ENCODE measurements at places on chromosomes 5 and 9. TPM values are rescaled to one million over a fixed set of nuclear protein-coding genes. Genes with fewer than 3 reads are reported as not detected.

- DNase-seq = no peak
These were observed 64.8 kb downstream of the SHB start for GRCh38 chr9:38003946-38004808.

Gene AGXT2
- total RNA-seq = not detected

GRCh38 chr5:136043968-136044610 lies 15.3 kb downstream of the TGFBI start:
- DNase-seq = no peak

- DNase-seq = no peak
These were observed 26.9 kb downstream of the ZNF484 start for GRCh38 chr9:92850898-92851297.

Gene OSMR
- not detected for total RNA-seq

Gene GABRA1
- not detected for total RNA-seq

- no peak for DNase-seq
These were observed 49.5 kb downstream of the ADAMTS2 start for GRCh38 chr5:179295778-179296149.

Gene TSSK1B
- not detected for total RNA-seq

DNA sequence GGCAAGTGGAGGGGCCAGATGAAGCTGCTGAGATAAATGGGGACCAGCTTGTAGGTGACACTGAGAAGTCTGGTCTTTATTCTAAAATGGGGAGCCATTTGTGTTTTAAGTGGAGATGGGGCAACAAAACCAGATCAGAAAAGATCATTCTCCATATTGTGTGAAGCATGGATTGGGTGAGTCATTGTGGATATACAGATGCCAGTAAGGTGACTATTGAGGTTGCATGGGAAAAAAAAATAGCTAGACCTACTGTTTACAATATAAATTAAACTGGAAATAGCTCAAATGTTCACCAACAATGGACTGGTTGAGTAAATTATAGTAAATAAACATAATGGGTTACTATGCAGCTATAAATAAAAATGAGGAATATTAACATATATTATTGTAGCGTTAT lies 5.4 kb upstream of the MAP1B start:
- no peak for DNase-seq

Gene SPATA31A3
- total RNA-seq = not detected

Gene C9
- not detected for total RNA-seq

Gene SEMA5A
- total RNA-seq = 0.12 TPM

GRCh38 chr9:131492070-131492469 lies 10.6 kb upstream of the POMT1 start:
- no peak for DNase-seq

DNA sequence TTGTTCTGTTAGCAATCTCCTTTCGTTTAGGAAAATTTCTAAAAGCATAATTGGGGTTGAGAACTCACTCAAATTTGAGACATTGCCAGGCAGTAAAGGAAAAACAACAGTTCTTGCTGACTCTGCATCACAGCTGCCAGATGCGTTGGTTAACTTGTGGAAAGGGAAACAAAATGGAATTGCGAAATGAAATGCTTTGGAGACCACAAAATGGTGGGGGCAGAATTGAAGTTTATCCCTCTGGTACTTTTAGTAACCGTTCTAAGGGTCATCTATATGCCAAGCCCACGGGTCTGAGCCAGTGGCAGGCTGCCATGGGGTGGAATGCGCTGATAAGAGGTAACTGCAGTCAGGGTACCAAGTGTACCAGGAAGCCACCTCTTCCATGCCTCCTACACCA lies 28.6 kb upstream of the SELENOP start:
- no peak for DNase-seq

DNA sequence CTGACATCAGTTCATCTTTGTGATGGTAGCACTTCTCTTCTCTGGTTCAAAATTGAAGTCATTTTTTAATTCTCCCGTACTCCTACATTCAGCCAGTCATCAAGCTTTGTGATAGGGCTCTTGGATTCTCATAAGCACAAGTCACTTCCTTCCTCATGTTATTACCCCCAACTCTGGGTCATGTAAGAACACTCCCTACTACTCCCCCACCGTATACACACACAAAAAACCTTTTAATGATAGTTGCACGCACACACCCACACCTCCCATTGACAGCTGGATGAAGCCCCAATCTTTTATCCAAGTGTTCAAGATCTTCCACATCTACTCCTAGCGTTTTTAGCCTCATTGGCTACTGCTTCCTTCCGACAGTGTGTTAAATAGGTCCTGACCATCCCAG lies 16.8 kb downstream of the KDM3B start:
- DNase-seq = no peak

DNA sequence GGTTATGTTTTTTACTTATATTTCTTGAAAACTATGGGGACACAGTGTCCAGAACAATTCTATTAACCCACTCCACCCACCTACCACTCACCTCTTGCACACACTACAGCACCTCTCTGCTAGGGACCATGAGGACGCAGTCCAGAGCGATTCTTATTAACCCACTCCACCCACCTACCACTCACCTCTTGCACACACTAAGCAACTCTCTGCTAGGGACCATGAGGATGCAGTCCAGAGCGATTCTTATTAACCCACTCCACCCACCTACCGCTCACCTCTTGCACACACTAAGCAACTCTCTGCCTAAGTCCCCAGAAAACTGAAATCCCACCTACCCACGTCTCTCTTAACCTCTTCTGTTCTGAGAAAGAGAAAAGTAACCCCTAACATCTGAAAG lies 2.2 kb upstream of the SHROOM1 start:
- DNase-seq = no peak

Gene CHMP5
- total RNA-seq = 70.7 TPM

GRCh38 chr9:107213561-107214028 lies 69.5 kb upstream of the RAD23B start:
- DNase-seq = peak; percentile 16

- DNase-seq = no peak
These were observed 21.0 kb downstream of the TIMD4 start for GRCh38 chr5:156942064-156942463.

Gene PITX1
- 1.1 TPM for total RNA-seq

- no peak for DNase-seq
These were observed 286.8 kb upstream of the PANK3 start for GRCh38 chr5:168865968-168866367.

DNA sequence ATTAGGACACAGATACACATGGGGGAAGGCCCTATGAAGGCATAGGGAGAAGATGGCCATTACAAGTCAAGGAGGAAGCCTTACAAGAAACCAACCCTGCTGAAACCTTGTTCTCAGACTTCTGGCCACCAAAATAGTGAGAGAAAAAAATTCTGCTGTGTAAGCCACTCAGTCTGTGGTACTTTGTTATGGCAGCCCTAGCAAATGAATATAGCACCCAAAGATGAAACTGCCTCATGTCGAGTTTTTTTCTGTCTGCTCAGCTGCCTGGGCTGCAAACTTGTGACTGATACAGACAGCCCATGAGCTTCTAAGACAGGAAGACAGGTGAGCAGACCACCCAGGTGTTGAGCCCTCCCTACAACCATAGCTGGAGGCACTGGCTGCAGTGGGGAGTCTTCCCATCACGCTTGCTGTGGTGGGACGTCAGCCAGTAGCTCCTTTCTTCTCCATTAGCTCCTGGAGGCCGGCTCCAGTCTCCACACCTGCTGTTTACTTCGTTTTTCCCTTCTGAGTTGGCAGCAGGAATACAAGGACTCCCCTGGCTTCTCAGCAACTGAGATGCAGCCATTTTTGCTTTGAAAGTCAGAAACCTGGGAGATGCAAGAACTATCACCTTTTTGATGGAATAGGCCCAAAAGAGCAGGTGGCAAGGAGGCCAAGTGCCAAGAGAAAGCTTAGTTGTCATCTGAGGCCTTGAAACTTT lies 164.9 kb downstream of the SEMA6A start:
- DNase-seq = no peak

Gene ABO
- total RNA-seq = 0.60 TPM

Gene DIPK1B
- 0.47 TPM for total RNA-seq

Gene DBH
- not detected for total RNA-seq

Gene ANKRD34B
- total RNA-seq = not detected

GRCh38 chr9:13082796-13083195 lies 196.7 kb downstream of the MPDZ start:
- DNase-seq = no peak

Gene COL27A1
- 7.4 TPM for total RNA-seq

DNA sequence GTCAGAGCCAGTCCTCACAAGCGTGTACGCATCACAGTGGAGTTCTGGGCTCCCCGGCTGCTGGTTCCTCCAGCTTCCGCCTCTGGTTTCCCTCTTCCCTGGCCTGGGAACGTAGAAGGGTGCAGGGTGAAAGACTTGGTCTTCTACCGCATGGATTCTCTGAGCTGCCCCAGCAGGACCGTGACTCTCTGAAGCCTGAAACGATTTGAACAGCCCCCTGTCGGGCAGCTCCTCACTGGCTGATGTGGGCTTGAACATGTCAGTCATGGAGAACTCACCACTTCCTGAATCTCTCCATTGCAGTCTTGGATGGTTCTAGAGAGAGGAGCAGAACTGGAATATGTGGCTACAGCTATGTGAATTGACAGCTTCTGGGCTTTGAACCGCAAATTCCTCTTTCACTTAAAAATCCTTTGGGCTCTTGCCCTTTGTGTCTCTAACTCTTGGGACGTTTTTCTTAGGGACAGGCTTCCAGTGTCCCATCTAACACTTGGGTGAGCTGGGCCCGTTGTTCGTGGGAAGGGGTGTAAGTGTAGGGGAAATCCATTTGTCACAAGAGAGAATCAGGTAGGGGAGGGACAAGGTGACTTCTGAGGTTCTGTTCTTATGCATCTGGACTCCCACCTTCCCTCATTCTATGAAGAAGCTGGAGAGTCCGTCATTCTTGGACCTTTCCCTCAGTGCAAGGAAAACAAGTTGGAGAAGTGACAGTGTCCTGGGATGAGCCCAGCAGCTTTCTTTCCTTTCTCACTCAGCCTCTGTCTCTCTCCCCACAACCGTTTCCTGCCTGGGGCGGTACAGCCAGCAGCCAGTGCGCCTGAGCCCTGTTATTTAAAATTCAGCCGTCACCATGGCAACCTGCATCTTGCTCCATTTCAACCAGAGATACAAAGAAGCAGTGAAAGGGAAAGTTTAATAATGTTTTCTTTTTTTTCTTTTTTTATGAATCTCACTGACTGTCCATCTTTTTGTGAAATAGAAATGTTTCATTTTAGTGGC lies 84.7 kb downstream of the PTTG1 start:
- peak; percentile 79 for DNase-seq

Gene GARNL3
- total RNA-seq = 1.5 TPM

- no peak for DNase-seq
These were observed 7.5 kb downstream of the PFDN1 start for GRCh38 chr5:140295414-140295813.

Gene DOK3
- 3.7 TPM for total RNA-seq

Gene SVEP1
- total RNA-seq = not detected

DNA sequence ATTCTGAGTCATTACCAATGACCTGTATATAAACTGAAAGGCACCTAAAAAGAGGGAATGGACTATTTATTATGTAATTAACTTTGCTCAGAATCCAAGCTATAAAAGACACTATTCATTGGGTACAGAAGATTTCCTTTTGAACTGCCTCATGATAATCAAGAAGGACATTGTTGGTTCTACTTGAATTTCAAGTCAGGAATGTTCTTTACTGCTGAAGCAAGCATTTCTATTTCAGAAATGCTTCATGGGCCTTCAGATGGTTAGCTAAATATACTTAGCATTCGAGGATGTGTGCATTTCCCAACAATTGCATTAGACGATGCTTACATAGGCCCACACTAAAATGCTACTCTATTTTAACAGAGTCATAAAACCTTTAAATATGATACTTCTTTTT lies 658.2 kb upstream of the DMAC1 start:
- DNase-seq = no peak

Gene GHR
- total RNA-seq = not detected

Gene OLFML2A
- not detected for total RNA-seq

DNA sequence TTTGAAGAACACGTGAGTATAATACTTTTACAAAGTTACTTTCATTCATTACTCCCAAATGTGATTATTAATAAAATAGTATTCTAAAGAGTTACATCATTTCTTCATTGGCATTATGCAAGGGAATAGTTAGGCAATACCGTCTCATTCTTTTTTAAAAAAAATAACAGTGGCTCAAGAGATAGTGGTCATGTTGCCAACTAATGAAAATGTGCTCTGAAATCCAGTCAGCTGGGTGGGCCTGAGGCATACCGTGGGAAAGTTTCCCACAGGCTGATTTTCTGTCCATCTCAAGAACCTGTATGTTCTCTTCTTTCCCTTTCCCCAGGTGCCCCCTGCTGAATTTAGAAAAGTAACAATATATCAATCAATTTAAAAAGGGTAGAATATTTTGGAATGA lies 40.8 kb upstream of the ROPN1L start:
- DNase-seq = no peak

Gene LRRC70
- total RNA-seq = 0.86 TPM

DNA sequence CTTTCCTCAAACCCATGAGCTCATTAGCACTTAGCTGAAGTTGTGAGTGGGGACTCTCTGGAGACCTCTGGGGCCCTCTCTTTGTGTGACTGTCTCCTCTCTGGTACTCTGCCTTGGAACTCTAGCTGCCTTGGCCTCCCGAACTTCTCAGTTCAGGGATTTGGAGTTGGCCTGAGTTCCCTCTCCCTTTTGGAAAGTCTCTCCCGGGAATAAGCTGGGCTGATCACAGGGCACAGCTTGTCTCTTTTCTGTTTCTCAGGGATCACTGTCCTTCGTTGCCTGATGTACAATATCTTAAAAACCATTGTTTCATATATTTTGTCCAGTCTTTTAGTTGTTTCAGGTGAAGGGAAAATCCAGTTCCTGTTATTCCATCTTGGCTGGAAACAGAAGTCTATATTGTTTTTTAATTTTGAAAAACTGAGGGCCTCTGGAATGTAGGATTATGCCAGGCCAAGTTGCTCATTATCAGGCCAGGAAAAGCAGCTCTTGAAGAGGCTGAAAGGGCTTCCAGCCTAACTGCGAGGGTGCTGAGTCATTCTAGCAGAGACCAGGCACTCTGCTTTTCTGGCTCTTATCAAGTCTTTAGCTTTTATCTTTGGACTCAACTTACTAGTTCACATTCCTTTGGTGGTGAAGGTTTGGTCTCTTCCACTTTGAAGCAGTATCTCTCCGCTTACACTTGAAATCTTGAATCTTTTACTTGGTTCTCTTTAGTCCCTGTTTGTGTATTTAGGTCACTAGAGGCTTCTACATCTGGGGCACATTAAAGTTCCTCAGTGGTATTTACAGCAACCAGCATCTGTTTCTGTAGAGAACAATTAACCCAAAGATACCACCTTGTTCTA lies 8.4 kb upstream of the RGS3 start:
- no peak for DNase-seq

DNA sequence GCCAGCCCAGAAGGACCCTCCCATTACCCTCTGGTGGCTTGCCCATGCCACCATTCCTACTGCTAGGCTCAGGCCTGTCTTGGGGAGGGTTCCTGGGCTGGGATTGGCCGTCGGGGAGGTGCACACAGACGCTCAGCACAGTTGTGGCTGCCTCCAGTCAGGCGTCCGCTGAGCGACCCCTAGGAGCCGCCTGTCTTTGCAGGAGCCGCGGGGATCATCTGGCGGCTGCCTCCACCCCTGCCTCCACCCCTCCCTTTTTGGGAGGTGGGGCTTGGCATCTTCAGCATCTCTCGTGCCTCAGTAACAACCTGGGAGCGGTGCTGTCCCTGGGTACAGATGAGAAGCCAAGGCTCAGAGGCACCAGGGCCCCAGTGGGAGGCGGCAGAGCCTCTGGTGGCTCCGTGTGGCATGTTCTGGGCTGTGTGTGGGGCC lies 39.6 kb downstream of the RXRA start:
- DNase-seq = no peak

- DNase-seq = no peak
These were observed 291.8 kb downstream of the SLIT3 start for GRCh38 chr5:169009123-169009522.

Gene SLC28A3
- total RNA-seq = 0.60 TPM

All from activated T-helper 1 cell treated with anti-CD3 and anti-CD28 coated beads, Interleukin-12 subunit alpha, Interleukin-12 subunit beta, Interleukin-2, Interleukin-4 antibody, amounts not matched to agents 30 ng/mL and 10 ng/mL and 1 ng/mL, durations not matched to agents 14 hours and 24 hours and 36 hours (primary cell).